ENCODE measurements at places on chromosomes 12 and 14.

DNA sequence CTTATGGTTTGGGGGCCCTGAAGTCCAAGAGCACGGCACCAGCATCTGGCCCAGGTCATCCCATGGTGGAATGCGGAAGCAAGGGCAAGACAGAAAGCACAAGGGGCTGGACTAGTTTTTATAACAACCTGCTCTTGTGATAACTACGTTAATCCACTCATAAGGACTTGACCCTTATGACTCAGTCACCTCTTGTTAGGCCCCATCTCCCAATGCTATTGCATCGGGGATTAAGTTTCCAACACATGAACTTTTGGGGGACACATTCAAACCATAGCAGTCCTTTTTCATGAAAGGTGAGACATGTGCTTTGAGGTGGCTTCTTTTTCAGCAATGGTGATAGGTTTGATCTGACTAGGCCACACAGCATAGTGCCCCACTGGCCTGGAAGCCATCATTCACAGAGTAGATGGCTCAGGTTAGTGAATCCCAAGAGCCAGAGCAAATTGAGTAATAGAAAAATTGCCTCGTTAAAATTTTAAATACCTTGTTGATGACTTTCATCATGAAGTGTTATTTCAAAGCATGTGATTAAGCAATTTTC is 12.1 kb downstream of the FRMD6 start:
- H3K27ac ChIP-seq = no peak overlapping the region
- no peaks in the 10 kb centered on the region for H3K27me3 ChIP-seq
- peaks cover 3% of the 10 kb centered on the region for H3K4me1 ChIP-seq
- no peak for DNase-seq
- no peaks in the 10 kb centered on the region for H3K36me3 ChIP-seq

GRCh38 chr12:126974779-126975178 is 1292.2 kb upstream of the TMEM132C start:
- no peaks in the 10 kb centered on the region for H3K36me3 ChIP-seq
- H3K4me1 ChIP-seq = no peaks in the 10 kb centered on the region
- no peak overlapping the region for H3K27ac ChIP-seq
- DNase-seq = no peak

DNA sequence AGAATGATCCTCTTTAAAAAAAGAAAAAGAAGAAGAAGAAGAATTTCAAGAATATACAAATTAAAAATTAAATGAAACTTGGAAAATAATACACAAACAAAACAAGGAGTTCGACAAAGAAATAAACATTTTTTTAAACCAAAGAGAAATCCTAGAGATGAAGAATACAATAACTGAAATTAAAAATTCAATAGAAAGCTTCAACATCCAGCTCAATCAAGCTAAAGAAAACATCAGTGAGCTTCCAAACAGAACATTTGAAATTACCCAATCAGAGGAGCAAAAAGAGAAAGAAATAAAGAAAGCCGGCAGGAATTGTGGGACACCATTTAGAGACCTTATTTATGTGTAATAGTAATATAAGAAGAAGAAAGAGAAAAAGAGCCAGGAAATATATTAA is 37.2 kb upstream of the RHOJ start:
- no peak overlapping the region for H3K27ac ChIP-seq
- DNase-seq = no peak
- no peaks in the 10 kb centered on the region for H3K36me3 ChIP-seq
- no peaks in the 10 kb centered on the region for H3K27me3 ChIP-seq
- no peak overlapping the region for H3K4me3 ChIP-seq
- no peaks in the 10 kb centered on the region for H3K4me1 ChIP-seq

- H3K4me3 ChIP-seq = no peak overlapping the region
- no peaks in the 10 kb centered on the region for H3K36me3 ChIP-seq
- H3K27me3 ChIP-seq = no peaks in the 10 kb centered on the region
- DNase-seq = no peak
- no peak overlapping the region for H3K27ac ChIP-seq
- H3K4me1 ChIP-seq = peaks cover 6% of the 10 kb centered on the region
Measured at GRCh38 chr12:77845831-77846230, 15.1 kb downstream of the NAV3 start.

GRCh38 chr12:40137252-40137651 is 31.4 kb upstream of the SLC2A13 start:
- H3K27me3 ChIP-seq = no peaks in the 10 kb centered on the region
- H3K36me3 ChIP-seq = no peaks in the 10 kb centered on the region
- no peak overlapping the region for H3K4me3 ChIP-seq
- no peak overlapping the region for H3K27ac ChIP-seq

DNA sequence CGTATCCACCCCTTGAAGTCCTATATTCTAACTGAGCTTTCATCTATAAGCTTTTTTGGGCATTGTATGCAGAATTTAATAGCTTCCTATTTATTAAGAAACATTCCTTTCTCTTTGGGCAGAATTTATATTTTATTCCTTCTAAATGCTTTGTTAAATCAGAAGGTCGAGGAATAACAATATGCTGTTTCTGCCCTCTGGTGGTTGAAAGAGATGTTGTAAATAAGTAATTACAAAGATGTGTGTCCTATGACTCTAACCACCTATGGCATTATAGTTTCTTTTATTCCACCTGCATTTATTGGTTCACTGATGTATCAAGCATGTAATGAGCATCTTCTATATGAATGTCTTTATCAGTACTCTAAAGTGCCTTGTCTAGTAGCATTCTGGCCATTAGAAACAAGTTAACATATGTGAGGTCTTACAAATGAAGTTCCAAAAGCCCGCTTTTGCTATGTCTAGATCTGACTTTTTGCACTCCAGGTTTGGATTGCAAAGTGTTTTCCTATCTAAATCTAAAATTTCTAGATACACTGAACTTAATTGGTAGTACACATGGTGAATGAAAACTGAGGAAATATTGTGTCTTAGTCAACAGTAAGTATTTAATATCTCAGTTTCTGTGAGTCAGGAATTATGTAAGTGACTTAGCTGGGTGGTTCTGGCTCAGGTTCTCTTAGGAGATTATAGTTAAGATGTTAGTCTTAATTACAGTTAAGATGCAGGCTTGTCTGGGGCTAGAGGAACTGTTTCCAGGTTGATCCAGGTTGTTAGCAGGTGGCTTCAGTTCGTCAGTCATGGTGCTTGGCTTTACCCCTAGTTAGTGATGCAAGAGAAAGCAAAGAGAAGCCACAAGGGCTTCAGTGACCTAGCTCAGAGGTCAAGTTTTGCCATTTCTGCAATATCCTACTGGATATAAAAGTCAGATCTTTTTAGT is 57.5 kb downstream of the PLEKHA5 start:
- DNase-seq = no peak
- H3K4me3 ChIP-seq = no peak overlapping the region
- H3K4me1 ChIP-seq = peaks cover 8% of the 10 kb centered on the region

DNA sequence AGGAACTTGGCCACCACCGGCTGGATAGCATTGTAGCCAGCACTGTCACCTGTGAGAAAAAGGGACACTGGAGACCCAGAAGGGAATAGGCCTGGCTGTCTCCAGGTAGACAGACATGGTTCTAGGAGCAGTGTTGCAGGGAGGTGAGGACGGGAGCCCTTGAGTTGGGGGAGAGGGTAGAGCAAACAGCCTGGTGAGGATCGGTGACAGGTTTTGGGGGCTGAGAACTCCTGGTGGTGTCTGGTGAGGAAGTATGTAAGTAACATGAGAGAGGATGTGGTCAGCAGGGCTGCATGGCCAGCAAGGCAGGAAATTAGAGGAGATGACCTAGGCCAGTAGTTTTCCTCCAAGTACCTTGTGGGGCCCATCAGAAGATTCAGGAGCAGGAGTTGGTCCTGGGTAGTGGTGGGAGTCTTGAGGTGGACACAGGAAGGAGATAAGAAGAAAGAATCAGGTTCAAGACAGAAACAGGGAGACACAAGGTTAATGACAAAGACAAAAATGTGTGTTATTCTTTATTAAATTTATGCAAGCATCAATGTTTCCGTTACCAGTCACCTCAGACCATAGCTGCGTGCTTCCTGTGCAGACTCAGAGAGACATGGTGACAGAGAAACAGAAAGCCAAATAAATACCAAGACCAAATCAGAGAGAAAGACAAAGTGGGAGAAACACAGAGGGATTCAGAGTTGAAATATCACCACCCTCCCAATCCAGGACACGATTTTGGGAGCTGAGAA is at the start of gene ARHGAP9:
Gene ARHGAP9, minus strand, starts transcription at position 491 of the 740 bp plus-strand sequence. Its CDS starts 460 bp downstream, at position 31.
- no peaks in the 10 kb centered on the region for H3K27me3 ChIP-seq
- H3K4me1 ChIP-seq = peaks cover 7% of the 10 kb centered on the region
- no peak within 1 kb of the TSS for H3K27ac ChIP-seq
- no peak within 1 kb of the TSS for H3K4me3 ChIP-seq

- H3K4me1 ChIP-seq = no peaks in the 10 kb centered on the region
- H3K4me3 ChIP-seq = no peak within 1 kb of the TSS
- H3K27me3 ChIP-seq = no peaks in the 10 kb centered on the region
- no peak for DNase-seq
- no peak within 1 kb of the TSS for H3K27ac ChIP-seq
Measured at GRCh38 chr14:103928011-103928890, at the start of gene TDRD9. TDRD9 (plus strand) TSS chr14:103928456; CDS start chr14:103928510, 54 bp downstream.
